ENCODE measurements at places on chromosomes 6 and 20. TPM values are rescaled to one million over a fixed set of nuclear protein-coding genes. Genes with fewer than 3 reads are reported as not detected.
A peak's percentile ranks its signal among the peaks of the same experiment; 100 is the strongest.

GRCh38 chr6:159105716-159106115 lies 60.9 kb upstream of the TAGAP start:
- no peak for DNase-seq

The PKIB gene
- polyA plus RNA-seq, result 8.1 TPM

DNA sequence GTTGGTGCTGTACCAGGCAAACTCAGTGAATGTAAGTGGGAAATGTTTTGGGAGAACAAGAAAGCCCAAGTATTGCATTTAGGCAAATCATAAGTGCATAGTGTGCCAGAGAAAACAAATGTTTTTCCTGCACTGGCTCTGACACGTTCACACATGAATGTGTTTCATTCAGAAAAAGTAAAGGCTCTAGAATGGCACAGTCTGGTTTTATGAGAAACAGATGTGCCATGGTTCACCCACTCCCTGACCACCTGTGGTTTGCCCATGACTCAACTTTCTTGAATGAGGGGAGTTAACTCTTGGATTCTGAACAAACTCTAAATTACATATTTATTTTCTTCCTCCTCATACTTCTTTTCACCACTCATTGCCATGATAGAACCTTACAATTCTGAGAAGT lies 126.9 kb downstream of the KCNQ5 start:
- DNase-seq, result peak; percentile 38

DNA sequence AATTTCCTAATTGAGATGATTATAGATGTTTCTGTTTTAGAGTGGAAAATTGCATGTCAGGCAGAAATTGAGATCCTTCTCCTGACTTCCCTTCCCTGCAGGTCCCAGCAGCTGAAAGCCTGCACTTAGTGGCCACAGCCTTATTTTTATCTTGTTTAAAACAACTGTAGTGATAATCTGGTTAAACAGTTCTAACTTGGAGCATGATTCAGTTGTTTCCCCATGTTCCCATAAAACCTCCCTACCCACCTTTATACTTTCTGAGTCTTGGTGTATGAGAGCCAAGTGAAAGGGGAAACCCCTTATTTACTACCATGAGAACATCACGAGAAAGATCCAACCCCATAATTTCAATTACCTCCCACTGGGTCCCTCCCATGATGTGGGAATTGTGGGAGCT lies 195.2 kb downstream of the SLC16A10 start:
- DNase-seq, result no peak

The ERVFRD-1 gene
- polyA plus RNA-seq, result not detected

The GMDS gene
- polyA plus RNA-seq, result 18.8 TPM

- no peak for DNase-seq
These were observed 119.7 kb downstream of the MAP3K4 start for GRCh38 chr6:161111261-161111660.

GRCh38 chr6:7617801-7618764 lies 28.1 kb downstream of the SNRNP48 start:
- no peak for DNase-seq

- DNase-seq, result peak; percentile 72
These were observed 60.0 kb downstream of the TRIM27 start for GRCh38 chr6:28863604-28864325.

Data from AG04450 (cell line).